Stimulated activated CD8-positive, alpha-beta memory T cell treated with anti-CD3 and anti-CD28 coated beads, Interleukin-7, amount 100 ng/mL, for 24 hours (primary cell): ENCODE measurements at places on chromosomes 11 and 22.

DNA sequence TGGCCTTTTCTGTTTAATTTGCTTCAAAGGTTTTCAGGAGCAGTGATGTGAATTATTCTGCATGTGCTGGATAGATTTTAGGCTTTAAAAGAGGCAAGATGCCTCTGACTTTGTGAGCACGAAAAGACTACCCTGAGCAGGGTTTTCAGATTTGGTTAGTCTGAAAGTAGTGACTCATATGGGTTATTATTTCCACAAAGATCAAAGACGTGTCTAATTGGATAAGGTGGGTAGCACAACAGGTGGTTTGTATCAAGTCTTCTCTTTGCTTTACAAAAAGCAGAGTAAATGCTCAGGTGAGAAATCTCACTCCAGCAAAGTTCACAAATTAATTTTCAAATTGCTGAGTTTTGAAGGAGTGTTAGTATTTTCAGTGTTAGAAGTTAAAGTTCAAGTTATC is 37.6 kb upstream of the DBX1 start:
- DNase-seq = no peak

DNA sequence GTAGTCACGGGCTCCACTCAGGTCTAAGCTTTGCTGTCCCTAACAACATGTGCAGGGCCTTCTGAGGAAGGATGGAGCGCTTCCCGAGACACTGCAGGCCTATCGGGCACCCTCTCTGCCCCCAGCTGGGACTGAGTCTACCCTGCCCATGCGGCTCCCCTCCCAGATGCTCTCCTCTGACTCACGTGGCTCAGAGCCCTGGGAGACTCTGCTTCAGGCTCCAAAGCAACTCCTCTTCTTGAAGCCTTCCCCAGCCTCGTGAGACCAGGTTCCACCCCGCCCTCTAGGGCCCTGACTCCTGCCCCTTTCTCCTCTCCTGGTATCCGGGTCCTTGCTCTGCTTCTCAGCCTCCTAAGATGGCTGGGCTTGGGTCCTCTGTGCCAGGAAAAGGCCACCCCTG is 28.4 kb upstream of the ARFGAP3 start:
- no peak for DNase-seq

DNA sequence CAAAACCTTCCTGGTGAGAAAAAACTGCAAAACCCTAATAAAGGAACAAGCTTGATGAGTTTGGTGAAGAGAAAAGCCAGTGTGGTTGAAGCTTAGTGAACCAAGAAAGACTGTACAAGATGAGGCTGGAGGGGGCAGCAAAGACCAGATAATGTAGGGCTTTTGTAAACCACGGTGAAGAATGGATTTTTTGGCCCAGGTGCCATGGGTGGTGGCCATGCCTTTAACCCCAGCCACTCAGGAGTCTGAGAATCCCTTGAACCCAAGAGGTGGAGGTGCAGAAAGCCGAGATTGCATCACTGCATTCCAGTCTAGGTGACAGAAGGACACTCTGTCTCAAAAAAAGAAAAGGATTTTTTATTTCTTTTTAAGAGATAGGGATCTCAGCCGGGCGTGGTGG is 5.0 kb upstream of the ZDHHC5 start:
- no peak for DNase-seq

DNA sequence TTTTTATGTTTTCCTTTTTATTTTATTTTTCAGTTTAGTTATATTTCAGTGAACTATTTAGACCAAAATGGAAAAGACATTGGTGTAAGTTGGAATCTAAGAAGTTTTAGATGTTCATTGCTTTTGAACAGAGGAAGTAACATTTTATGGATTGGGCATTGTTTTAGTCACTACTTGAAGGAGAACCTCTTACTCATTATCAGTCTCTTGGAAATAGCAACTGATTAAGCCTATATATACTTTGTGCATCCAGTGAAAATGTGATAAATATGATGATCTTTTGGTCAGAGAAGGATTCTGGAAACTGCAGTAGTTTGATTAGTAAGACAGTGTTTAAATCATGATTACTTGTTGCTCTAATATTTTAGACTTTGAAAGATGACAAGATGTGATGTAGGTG is 14.4 kb downstream of the ARHGEF12 start:
- no peak for DNase-seq

- no peak for DNase-seq
Measured at GRCh38 chr22:43053176-43053575, 36.0 kb downstream of the TTLL1 start.

GRCh38 chr11:18352581-18352980 is 30.2 kb downstream of the GTF2H1 start:
- DNase-seq = no peak

DNA sequence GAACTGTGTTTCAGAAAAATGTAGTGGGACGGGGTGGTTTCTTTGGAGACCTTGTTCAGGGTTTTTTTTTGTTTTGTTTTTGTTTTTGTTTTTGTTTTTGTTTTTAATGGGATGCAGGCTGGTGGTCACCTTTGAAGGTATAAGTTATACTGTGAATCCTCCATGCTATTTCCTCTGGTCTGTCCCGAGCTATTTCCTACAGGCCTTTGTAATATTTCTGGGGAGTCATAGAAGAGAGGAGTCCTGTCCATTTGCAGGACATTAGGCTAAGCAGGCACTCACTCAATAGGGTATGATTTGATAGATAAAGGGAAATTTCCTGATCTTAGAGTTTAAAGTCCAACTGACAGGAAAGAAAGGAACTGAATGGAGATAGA is 78.0 kb downstream of the TRAF6 start:
- no peak for DNase-seq

DNA sequence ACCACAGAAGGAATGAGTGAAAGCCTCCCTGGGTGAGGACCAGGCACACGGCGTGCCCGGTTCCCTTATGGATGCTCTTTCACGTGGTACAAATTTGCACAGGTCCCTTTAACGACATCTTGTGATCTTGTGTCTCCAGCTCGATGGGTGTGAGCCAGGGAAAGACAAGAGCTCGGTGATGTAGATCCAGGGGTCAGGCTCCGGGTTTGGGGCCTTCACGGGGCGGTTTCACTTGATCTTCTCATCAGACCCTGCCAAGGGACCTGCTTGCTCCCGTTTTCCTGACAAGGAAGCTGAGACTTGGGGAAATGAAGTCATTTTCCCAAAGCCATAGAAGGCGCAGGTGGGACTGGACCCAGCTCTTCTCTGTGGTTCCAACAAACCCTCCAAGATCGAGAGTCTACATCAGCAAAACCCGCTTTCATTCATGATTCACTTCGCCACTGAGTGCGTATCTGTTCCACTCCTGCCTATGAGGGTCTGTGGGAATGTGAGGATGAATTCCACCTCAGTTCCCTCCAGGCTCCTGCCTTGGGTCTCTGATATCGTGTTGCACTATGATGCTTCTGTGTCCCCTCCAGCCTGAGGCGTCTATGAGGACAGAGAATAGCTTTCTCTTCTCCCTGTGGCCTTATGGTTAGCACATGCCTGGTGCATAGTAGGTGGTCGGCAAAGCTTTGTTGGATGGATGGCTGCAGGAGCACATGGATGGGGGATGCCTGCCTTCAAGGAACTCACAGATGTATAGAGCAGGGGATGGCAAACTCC is 45.0 kb upstream of the ANO1 start:
- DNase-seq = no peak

- no peak for DNase-seq
Measured at GRCh38 chr11:65003282-65003681, 6.5 kb upstream of the BATF2 start.

DNA sequence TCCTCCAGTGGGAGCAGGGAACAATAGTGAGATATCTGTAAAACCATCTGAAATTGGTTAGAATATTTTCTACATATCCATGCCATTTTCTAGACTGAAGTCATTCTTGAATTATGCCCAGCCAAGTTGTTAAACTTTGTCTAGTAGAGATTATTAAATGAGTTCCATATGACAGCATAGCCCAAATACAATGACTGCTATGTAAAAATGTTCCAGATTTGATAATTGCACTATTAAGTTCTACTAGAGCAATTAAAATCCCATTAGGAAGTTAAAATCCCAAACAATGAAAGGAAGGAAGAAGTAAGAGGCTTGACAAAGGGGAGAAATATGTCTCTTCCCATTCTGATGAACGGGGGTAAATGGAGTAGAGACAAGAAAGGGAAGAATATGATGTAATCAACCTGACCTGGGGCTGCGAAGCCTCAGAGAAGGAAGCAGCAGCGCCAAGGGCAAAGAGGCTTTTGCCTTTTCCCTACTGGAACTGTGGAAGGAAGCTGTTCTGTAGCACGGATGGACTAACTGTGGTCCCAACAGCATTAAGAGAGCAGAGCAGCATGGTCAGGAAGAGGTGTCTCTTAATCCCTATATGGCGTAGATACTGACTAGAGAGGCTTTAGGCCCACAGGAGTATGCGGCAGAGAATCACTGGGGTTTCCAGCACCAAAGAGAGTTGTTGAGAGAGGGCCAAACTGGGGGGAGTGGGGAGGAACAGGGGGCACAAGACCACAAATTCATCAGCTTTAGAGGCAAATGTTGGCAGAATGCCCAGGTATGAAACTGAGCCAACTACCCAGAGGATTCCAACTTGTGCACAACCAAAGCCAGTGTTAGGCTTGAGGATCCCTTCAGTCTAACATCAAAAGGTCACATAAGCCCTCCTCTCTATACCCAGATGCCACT is 26.7 kb downstream of the RRP8 start:
- DNase-seq = no peak

DNA sequence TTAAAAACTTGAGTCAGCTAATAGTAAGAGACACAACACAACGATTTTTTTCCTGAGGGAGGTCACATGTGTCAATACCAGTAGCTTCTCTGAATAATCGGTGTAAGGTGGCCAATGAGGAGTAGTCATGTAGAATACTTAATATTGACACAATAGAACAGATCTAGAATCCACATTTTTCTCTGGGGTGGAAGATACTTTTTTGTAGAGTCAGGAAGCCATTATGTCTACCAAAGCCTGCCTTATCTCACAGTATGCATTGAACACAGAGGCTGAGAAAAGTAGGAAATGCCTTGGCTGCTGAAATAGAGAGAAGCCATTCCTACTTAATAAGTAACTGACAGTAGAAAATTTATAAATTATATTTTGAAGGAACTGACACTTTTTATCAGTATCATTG is 725.0 kb downstream of the METTL15 start:
- DNase-seq = no peak

DNA sequence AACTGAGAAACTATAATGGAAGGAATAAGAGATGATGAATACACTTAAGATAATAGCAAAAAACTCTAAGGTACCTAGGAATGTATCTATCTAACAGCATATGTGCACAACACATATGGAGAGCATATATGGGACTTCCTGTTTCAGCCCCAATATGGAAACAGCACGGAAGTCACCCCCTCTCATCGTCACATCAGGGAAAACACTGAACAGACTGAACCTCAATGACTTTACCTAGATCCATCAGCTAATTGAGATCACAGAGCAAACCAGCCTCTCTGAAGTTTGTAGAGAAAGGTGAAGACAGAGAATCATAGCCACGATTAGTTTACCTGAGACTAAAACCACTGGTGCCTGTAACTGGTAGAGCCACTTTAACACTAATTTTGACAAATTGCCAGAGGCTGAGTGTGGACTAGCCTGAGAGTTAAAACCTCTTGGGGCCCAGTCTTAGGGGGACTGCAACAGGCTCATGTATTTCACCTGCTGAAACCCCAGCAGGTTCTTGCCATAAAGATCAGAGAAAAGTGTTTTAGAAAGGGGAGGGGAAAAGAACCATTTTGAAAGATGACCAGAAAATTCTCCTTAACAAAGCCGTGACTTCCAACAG is 722.6 kb downstream of the TBC1D22A start:
- no peak for DNase-seq

DNA sequence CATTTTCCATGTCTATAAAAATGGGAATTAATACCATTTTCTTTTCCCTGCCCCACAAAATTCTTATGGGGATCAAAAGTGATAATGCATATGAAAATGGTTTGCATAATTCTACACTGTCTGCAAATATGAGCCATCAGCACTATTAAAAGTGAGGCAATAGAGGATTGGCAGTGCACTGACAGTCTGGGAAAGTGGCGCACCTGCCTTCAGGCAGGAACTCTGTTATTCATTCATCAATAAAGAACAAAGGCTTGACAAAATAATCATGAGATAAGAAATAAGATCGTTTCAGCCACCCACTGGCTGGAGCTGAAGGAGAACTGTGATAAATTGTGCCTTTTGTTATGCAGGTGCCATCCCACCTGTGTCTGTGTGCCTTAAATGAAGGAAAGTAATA is 49.5 kb downstream of the ARFGAP2 start:
- no peak for DNase-seq

DNA sequence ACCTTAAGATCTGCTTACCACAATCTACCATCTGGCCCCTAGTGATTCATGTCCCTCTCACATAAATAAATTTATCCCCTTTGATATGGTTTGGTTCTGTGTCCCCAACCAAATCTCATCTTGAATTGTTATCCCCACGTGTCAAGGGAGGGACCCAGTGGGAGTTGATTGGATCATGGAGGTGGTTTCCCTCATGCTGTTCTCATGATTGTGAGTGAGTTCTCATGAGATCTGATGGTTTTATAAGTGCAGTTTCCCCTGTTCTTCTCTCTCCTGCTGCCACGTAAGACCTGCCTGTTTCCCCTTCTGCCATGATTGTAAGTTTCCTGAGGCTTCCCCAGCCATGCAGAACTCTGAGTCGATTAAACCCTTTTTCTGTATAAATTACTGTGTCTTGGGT is 37.2 kb downstream of the OR2AG2 start:
- no peak for DNase-seq

DNA sequence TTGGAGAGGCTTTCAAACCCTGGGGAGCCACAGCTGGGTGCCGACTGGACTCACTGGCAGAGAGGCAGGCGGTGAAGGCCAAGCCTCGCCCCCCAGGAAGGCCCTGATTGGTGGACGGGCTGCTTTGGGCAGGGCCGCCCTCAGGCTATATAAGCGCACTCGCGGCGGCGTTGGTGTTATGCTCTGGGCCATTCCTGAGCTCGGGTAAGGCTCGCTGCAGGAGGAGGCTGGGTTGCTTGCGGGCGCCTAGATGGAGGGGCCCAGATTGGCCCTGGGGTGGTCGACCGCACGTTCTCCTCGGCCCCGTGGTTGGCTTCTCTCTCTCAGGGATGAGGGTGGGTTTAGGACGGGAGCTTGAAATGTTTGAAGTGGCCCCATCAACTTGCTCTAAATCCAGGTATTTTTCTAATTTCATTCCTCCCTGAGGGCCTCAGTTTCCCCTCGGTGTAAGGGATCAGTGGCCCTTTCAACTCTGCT is at the start of gene SPDYC:
TSS of gene SPDYC (plus strand) at position 176 of the 477 bp plus-strand sequence. CDS start 1,125 bp downstream, outside the sequence.
- no peak for DNase-seq

- DNase-seq = no peak
Measured at GRCh38 chr11:36147491-36147890, 141.7 kb downstream of the COMMD9 start.
